ENCODE measurements at places on chromosomes 3 and 15. TPM values are rescaled to one million over a fixed set of nuclear protein-coding genes. Genes with fewer than 3 reads are reported as not detected.
A peak's percentile ranks its signal among the peaks of the same experiment; 100 is the strongest.

GRCh38 chr3:30418443-30418842 lies 188.0 kb upstream of the TGFBR2 start:
- peak; percentile 15 for DNase-seq

DNA sequence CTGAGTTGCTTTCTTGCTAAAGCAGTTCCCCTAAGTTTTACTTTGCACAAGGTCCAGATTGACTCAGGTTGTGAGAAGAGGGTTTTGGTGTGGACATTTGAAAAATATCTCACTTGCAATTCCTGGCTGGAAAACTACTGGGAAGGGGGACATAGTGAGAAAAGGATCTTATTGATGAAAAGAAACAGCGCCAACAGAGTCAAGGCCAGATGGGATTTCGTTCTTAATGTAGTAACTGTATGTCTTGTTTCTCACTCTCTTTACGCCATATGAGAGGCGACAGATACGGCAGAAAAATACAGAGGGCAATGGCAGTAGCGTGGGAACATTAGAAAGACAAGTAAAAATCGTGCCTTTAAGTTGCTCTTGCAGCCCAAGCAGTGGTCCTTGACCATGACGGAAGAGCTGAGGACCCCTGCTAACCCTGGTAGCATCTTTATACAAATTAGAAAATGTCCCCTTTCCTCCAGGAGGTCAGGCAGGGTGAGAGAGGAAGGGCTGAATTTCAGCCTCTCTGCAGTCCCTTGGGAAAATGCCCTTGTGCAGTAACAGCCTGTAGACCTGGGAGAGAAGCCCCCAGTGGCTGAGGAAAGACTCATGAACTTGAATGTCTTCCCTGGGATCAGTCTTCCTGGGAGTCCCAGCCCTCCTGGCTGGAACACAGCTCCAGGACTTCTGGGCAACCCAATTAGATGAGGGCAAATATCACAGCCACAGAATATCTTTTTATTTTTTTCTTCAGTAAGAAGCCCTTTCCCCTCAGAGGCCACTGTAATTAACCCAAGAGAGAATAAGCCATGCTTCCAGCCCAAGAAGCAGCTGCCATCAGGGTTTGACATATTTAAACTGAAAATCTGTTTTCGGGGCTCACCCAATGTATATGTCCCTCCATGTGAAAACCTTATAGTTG lies 113.4 kb downstream of the CD47 start:
- DNase-seq: no peak

- DNase-seq: no peak
Measured at GRCh38 chr3:125611908-125612307, 16.6 kb upstream of the OSBPL11 start.

ERICH6 gene
- under 0.01 TPM for total RNA-seq

All from osteoblast (primary cell).